ENCODE measurements at places on chromosomes 16 and 17.
A peak's percentile ranks its signal among the peaks of the same experiment; 100 is the strongest.

- peak; percentile 86 for DNase-seq
Observed at GRCh38 chr16:57994778-57995177, 5.7 kb downstream of the ZNF319 start.

DNA sequence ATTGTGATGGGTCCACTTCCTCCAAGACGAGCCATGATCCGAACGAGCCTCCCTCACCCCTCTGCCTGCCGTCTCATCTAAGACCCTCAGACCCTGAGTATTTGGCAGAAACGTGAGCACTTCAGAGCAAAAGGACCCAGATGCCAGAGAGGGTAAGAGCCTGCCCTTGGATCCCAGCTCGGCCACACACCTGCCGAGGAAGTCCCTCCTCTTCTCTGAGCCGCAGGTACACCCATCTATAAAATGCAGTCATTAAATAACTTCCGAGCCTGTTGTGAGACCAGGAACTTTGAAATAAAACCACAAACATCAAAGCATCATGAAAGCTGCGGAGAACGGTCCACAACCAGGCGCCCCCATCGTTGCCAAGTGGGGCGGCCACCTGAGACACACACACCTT lies 64.8 kb upstream of the DOC2B start:
- DNase-seq, result no peak

- no peak for DNase-seq
Observed at GRCh38 chr16:27302126-27302525, 11.6 kb upstream of the IL4R start.

- no peak for DNase-seq
Observed at GRCh38 chr16:11156401-11156800, 99.6 kb downstream of the SOCS1 start.

- no peak for DNase-seq
Observed at GRCh38 chr16:30637944-30638343, 12.8 kb upstream of the PRR14 start.

- DNase-seq, result no peak
Observed at GRCh38 chr17:68592682-68593641, 8.2 kb downstream of the FAM20A start.

DNA sequence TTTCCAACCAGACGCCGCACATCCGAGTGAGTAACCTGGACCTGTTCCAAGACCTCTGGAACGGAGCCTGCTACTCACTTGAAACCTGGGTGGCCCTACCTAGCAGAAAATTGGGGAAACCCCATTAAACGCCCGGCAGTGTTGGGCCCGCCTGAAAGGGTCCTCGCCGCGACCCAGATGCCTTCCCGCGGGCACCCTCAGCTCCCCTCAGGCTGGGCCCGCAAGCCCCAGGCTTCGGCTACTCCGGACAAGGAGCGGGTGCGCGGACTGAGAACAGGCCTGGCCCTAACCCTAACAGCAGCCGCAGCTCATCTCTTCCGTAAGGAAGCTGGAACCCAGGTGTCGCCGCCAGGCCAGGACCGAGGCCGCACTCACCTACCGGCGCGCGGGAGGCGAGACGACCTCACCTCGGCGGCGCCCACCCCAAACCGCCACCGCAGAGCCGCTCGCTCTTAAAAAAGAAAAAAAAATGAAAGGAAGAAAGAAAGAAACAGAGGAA lies 344 bp downstream of the PSME3IP1 start:
- DNase-seq, result no peak

- DNase-seq, result no peak
Observed at GRCh38 chr16:8845699-8846298, 23.0 kb downstream of the CARHSP1 start.

- no peak for DNase-seq
Observed at GRCh38 chr17:19486351-19487023, 47.2 kb upstream of the SLC47A1 start.

DNA sequence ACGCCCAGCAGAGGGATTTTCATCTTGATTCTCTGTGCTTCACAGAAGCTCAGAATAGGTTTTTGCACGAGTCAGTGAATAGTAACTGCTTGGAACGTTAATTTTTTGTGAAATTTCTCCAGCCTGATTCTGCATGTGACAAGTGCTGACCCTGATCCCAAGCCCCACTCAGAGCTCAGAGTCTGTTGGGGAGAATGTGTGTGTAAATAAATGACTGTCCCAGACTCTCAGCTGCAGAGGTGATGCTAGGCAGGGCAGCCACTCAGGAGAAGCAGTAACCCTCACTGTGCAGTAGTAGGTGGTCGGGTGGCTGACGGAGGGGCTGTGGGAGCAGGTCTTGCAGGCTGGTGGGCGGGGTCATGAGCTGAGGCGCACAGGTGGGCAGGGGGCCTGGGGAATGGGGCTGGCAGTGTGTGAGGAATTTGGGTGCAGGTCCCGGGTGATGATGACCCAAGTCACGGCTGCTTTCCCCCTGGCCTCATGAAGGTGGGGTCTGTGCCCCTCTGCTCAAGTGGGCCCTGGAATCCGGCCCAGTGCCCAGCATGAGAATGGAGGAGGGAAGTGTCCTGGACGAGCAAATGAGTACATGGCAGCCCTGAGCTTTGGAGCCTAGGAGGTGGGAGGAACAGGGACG lies 16.3 kb upstream of the FOXK2 start:
- DNase-seq, result no peak

- DNase-seq, result no peak
Observed at GRCh38 chr17:75459590-75460267, 3.3 kb downstream of the TMEM94 start.

- DNase-seq, result peak; percentile 19
Observed at GRCh38 chr16:89691986-89692569, 5.6 kb downstream of the CDK10 start.

DNA sequence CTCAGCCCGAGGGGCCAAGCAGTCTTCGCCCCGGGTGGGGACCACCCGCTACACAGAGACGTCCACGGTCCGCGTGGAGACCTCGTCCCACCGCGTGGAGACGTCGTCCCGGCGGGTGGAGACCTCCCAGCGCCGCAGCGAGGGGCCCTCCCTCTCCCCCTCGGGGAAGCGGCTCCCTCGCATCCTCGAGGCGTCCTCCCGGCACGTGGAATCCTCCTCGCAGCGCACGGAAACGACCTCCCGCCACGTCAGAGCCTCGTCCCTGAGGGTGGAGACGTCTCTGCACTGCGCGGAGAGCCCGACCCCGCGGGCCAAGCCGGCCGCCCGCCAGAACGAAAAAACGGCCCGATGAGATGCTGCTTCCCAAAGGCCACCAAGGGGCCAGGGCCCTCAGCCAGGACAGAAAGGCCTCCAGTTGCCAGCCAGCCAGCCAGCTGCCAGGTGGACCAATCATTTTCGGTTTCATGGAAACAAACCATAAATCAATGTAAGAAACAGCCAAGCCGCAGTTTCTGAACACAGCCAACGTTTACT lies 424 bp downstream of the C17orf100 start:
- DNase-seq, result no peak
